Naive thymus-derived CD8-positive, alpha-beta T cell (primary cell): ENCODE measurements at places on chromosomes 3 and 15. TPM values are rescaled to one million over a fixed set of nuclear protein-coding genes. Genes with fewer than 3 reads are reported as not detected.

Gene SV2B
- total RNA-seq = 0.05 TPM

Gene HTD2
- total RNA-seq = 6.4 TPM

Gene B3GALNT1
- total RNA-seq = 3.7 TPM

Gene WNT7A
- total RNA-seq = 9.6 TPM

Gene ILDR1
- not detected for total RNA-seq

Gene LCTL
- total RNA-seq = not detected

Gene LIPH
- not detected for total RNA-seq

DNA sequence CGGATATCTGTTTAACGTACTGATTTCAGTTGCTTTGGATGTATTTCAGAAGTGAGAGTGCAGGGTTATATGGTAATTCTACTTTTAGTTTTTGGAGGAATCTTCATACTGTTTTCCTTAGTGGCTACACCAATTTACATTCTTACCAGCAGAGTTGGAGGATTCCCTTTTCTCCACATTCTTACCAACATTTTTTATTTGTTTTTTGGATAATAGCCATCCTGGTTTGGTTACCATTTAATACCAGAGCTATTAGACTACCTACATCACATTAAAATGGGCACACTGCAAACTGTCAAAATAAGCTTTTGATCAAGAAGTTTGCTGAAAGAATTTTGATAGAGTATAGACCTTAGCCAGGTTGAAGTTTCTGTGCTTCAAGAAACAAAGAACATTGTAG lies 217.2 kb upstream of the CFAP20DC start:
- no peak for DNase-seq

- no peak for DNase-seq
Observed at GRCh38 chr3:141308588-141309218, 59.6 kb upstream of the ZBTB38 start.

- DNase-seq = no peak
Observed at GRCh38 chr3:10253731-10254130, 5.5 kb downstream of the TATDN2 start.

- no peak for DNase-seq
Observed at GRCh38 chr3:19446687-19447086, 298.4 kb downstream of the KCNH8 start.

- no peak for DNase-seq
Observed at GRCh38 chr3:150497956-150498355, 48.3 kb downstream of the SERP1 start.

DNA sequence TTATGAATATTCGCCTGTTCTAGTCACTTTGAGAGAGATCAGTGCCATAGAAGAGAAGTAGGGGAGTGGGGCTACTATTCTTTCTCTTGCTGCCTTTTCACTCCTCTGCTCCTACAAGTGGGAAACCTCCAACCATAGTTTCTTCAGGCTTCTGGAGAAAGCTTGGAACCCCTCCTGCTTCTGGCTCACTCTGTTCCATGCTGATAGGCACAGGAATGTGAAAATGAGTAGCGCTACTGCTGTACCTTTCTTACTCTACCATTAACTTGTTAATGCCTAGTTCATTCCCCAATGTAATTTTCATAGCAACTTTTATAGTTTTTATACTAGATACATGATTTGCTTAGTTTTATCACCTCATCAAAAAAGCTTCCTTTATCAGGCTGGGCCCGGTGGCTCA lies 26.7 kb upstream of the JMJD7 start:
- DNase-seq = no peak

DNA sequence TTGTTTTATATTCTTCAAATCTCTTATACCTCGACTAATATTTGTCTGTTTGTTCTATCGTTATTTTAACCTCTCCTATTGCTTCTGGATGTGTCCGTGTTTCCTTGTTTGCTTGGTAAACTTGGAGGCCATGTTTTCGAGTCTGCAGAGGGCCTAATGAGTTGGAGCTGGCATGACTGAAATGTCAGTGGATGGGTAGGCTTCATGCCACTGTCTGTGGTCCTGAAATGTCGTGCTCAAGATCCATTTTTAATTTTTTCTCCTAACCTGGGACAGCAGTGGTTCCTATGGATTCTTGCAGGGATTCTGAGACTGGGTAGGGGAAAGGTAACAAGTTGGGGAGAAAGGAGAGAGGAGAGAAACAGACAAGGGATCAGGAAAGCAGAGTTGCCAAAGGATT lies 18.8 kb upstream of the GASK1A start:
- DNase-seq = no peak

GRCh38 chr3:61172684-61173083 lies 78.6 kb downstream of the FHIT start:
- DNase-seq = no peak

GRCh38 chr3:128998561-128998960 lies 2.5 kb upstream of the EFCC1 start:
- no peak for DNase-seq

DNA sequence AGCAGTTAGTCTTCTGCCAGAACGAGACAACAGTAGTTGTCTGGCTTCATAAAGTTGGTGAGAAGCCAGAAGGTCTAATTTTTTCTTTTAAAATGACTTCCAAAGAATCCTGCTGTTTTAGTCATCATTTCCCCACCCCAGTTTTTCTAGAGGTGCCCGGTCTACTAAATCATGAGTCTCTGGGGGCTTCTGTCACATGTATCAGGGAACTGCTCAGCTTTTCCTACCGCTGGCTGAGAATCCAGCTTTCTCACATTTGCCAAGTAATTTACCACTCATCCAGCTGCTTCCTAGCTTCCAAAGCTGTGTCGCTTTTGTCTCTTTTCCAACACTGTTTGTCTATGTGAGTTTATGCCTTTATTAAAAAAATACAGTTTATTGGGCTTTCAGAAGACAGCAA lies 183.3 kb downstream of the NSUN3 start:
- DNase-seq = no peak

- DNase-seq = no peak
Observed at GRCh38 chr3:16176391-16177030, 2.0 kb downstream of the GALNT15 start.

DNA sequence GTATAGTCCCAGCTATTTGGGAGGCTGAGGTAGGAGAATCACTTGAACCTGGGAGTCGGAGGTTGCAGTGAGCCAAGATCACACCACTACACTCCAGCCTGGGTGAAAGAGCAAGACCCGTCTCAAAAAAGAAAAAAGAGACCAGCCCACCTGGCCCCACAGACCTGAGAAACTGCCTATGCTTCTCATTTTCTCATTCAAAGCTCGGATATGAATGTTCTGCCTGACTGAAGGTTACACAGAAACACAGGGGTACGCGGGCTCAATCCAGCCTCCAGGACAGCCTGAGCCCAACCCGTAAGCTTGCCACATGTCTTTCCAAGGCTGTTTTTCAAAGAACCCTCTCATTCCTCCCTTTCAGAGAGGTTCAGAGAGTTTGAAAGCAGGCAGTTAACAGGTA lies 9.7 kb upstream of the LRRC15 start:
- no peak for DNase-seq

DNA sequence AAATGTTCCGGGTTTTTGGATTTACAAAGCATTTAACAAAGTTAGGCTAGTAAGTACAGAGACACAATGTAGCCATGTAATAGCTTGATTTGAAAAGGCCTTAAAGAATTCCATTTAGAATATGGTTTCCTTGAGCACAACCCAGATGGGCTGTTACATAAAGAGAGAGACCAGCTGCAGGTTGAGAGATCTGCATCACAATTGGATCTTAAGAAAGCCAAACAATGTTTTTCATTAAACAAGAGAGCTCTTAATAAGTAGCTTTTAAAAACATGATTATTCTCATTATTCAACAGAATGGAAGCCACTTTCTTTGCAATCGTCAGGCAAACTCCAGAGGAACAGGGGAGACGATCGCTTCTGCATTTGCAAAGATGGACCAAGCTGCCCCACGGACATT lies 300.3 kb downstream of the OCA2 start:
- DNase-seq = no peak

GRCh38 chr15:94387849-94388441 lies 156.6 kb downstream of the MCTP2 start:
- no peak for DNase-seq

DNA sequence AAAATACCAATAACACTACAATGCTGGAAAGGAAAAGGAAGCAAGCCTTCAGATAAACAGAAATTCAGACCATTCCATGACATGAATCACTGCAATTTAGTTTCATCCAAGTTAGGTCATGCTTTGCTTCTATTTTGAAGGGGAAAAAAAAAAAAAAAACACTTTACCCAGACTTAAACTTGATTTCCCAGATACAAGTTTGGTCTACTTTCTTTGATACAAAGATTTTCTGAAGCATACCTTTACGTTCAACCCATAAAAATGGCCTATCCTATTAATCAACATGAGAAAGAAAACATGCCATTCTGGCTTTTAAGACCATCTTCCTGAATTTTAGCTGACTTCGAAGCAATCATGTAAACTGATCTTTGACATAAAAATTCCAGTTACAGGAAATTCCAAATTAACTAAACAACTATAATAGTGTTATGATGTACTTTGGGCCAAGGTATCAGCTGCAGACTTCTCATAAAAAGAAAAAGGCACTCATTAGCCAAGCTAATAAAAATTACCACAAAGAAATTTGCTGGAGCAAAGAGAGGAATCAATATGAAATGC lies 12.6 kb downstream of the OSBPL10 start:
- DNase-seq = no peak

GRCh38 chr3:20537234-20537633 lies 351.2 kb upstream of the SGO1 start:
- DNase-seq = no peak

GRCh38 chr3:49217688-49218470 lies 46.5 kb downstream of the KLHDC8B start:
- DNase-seq = no peak

- no peak for DNase-seq
Observed at GRCh38 chr3:185661772-185662171, 75.7 kb downstream of the SENP2 start.

GRCh38 chr15:27701956-27702355 lies 397.2 kb downstream of the OCA2 start:
- DNase-seq = no peak

DNA sequence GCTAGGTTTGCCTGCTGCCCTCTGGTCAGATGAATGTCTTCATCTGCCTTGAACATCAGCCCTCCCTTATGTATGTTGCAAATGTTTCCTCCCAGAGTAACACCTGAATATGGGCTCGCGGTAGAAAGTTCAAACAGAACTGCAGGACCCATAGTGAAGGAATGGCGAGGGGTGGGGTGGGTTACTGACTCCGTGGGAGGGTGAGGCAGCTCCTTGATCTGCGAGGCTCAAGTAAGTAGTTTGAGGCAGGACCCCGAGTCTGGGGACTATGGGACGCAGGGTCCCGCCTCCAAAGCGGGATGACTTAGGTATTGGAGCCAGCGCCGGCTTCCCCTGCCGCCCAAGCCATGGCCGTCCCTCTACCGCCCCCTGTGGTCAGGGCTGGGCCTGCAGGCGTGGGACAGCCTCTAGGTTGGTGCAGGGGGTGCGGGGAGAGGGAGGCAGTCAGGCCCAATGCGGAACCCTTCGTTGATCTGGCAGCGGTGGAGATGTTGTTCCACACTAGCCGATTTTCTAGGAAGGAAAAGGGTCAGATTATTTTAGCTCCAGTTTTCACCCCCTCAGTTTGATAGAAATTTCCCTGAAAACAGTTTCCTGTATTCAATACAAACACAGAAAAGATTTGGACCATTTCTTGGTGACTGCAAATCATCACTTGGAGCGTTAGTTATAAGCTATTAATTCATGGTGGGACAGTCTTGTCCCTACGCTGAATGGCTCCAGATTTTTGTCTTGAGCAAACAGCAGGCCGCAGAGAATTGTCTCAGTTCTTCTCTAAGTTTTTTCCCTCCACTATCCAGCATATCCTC lies 72.3 kb downstream of the CORO2B start:
- DNase-seq = no peak
